Activated CD4-positive, alpha-beta memory T cell treated with anti-CD3 and anti-CD28 coated beads for 36 hours (primary cell): ENCODE measurements at places on chromosomes 13 and 19. TPM values are rescaled to one million over a fixed set of nuclear protein-coding genes. Genes with fewer than 3 reads are reported as not detected.

PINLYP gene
- 2.2 TPM for total RNA-seq

FUT6 gene
- total RNA-seq: not detected

MIA gene
- not detected for total RNA-seq

GRCh38 chr13:48708764-48709163 lies 55.0 kb downstream of the CYSLTR2 start:
- no peak for DNase-seq

- DNase-seq: no peak
These were observed 1.9 kb upstream of the KLK15 start for GRCh38 chr19:50835103-50835784.

- no peak for DNase-seq
These were observed 336.3 kb upstream of the SPRY2 start for GRCh38 chr13:80677227-80677626.
